Astrocyte of the cerebellum (primary cell): ENCODE measurements at places on chromosomes 2 and 18.
A peak's percentile ranks its signal among the peaks of the same experiment; 100 is the strongest.

DNA sequence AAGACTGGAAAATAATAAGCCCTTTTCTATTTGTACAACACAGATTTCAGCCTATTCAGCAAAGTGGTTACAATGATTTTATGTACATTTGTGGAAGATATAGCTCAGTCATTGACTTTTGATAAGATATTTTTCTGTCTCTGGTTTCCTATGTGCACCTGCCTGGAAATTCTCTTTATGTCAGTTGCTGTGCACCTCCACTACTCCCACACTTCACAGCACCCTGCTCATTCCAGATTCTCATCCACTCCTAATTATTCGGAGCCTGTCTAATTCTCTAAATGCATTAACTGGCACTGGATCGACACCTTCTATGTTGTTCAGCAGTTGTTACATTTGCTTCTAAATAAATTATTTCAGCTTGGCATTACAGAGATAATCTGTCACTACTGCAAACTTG, 275.1 kb upstream of the RND3 start:
- no peak for DNase-seq

DNA sequence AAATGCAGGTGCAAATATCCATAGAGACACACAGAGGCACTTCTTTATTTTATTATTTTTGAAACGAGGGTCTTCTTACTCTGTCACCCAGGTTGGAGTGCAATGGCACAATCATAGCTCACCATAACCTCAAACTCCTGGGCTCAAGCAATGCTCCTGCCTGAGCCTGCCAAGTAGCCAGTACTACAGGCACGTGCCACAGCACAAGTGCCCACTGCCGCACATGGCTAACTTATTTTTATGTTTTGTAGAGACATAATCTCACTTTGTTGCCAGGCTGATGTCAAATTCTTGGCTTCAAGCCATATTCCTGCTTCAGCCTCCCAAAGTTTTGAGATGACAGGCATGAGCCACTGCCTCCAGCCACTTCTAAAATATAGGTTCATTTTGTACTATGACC, 537.6 kb downstream of the THSD7B start:
- no peak for DNase-seq

GRCh38 chr18:67433971-67434370, 82.5 kb downstream of the DSEL start:
- no peak for DNase-seq

- DNase-seq = no peak
These were observed 68.6 kb downstream of the DGKD start for GRCh38 chr2:233422649-233423551.

- no peak for DNase-seq
These were observed 266.6 kb downstream of the NR4A2 start for GRCh38 chr2:156065912-156066311.

DNA sequence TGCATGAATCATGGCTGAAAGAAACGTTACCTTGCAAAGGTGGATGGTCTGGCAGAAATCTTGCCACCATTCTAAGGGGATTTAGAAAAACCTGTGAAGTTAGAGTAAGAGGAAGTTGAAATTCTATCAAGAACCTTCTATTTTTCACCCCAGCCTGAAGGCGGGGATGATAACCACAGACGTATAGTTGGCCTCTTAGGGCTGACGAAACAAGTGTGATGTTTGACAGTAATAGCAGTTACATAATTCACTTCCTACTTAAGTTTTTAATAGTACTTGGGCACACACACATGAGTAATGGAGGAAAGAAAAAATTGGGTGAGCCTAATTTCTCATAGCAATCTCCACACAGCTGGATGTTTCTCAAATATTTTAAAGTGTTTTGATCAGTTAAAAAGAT, 336.6 kb upstream of the SALL3 start:
- no peak for DNase-seq

DNA sequence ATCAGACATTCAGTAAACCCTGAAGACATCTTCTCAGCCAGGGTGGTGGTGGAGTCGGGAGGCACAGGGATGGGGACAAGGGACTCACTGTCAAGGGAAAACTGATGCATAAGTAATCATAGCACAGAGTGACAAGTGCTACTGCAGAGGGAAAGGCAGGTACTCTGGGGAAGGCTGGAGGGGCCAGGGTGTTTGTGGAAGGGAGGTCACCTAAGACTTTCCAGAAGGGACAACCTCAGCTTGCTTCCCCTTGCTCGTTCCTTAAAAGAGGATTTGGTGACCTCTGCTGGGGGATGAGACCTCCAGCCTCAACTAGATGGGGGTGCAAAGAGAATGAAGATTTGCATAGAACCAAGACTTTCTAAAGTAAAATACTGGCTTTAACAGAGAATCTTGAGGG, 99.5 kb downstream of the SLC4A3 start:
- DNase-seq = no peak

DNA sequence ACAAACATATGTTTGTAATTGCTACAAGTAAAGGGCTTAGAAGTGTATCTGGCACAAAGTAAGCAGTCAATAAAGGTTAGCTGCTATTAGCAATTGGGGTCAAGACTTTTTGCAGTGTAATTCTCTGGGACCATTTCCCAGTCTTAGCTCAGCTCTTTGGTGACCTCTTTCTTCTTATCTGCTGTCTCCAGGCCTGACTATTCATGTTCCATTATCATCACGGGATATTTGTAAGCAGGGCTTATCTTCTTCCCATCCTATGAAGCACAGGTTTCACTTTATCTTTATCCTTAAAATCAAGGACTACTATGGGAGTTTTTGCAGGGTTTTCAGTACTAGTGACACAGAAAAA, 131.7 kb downstream of the DOCK10 start:
- DNase-seq = no peak

DNA sequence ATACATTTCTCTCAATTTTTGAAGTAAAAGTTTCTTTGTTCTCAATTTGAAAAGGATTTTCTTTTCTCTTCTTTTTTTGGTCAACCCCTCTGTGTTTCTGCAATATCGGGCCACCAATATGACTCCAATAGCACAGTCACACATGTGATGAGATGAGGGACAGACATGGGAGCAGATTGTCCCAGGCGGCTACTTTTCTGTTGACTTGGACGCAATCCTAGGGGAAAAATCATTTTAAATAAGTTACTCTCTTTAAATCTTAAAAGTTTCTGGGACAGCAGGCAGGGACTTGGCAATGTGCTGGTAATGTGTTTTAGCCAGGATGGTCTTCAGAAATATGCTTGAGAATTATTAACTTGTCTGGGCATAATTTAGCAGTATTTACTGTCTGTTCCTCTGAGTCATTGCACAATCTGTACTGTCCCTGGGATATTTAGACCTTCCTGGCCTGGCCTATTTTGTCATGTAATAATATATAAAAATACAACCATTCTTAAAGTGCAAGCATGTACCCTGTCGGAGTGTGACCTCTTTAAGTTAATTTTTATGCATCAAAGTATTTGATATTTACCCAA, 388.5 kb upstream of the FANCL start:
- no peak for DNase-seq

GRCh38 chr18:49967636-49968313, 154.4 kb upstream of the ACAA2 start:
- DNase-seq = no peak

- peak; percentile 27 for DNase-seq
These were observed 30.1 kb upstream of the EPC2 start for GRCh38 chr2:148614322-148615049.

DNA sequence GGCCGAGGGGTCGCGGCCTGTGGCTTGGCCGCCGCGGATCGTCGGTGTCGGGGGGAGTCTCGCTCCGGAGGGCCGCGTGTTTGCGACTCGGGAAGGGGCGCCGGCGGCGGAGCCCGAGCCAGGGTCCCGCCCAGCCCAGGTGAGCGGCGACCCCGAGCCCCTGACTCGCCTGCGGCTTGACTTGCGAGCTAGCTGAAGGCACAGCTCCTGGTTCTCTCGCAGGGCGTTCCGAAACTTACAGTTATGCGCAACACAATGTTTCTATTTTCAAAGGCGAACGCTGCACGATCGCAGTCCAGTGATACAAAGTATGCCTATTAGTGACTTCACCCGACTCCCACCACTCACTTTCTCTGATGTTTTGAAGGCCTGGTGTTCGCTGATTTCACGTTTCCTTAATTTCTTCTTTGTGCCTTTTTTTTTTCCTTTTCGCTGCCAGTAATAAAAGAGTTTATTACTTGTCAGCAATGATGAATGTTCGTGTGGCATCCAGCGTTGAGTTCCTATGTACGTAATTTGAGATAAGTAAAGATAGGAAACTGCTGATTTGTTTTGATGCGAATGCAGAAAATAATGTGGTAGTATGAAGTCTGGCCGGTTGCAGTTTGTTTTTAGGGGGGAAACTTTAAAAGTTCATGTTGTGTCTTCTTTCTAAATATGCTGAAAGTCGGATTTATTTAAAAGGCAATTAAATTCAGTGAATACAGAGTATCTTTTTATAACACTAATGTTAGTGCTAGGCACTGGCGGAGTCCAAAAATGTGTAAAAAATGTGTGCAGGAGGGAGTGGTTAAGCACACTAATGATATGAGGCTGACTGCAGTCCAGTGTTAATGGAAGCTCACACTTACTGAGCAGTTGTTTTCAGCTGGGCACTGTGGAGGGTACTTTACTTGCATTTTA, 706 bp downstream of the UBXN2A start:
- DNase-seq = no peak

- DNase-seq = no peak
These were observed 132.2 kb upstream of the ZFP36L2 start for GRCh38 chr2:43358410-43359201.

- no peak for DNase-seq
These were observed 18.7 kb downstream of the ARHGAP25 start for GRCh38 chr2:68753318-68753717.

DNA sequence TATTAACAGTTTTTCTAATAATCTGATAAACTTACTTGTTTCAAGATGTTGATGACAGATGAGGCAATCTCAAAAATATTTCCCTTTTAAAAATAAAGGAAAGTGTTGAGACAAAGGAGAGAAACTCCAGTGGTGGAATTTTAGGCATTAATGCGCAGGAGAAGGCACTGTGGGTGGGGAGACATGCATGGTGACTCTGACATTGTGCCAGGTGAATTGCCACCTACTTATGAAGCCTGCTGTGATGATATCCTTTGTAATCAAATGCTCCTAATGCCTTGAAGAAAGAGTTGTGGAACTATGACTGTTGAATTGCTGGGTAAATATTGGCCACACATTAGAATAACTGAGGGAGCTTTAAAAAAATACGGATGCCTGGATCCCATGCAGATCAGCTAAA, 101.4 kb downstream of the PLA2R1 start:
- no peak for DNase-seq

GRCh38 chr2:213225866-213226265, 58.4 kb upstream of the SPAG16 start:
- DNase-seq = no peak

GRCh38 chr2:102080451-102081242, 61.9 kb upstream of the IL1R1 start:
- DNase-seq = no peak

DNA sequence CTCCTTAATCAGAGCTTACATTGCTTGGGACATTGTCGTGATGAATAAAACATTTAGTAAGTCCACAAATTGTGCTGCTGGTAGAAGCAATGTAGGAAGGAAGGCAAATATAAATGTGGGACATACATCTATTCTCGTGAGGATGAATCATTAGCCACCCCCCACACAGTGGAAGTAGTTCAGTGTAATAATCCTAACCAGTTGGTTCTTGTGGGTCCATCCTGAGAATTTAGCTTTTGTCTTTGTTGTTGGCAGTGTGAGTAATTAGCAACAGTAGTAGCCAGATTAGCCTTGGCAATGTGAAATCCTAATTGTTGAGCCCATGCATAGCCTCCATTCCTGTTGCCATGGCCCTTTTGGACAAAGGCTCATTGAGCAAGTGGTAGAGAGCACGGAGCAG, 532.1 kb downstream of the FBXO15 start:
- no peak for DNase-seq

- no peak for DNase-seq
These were observed 7.4 kb downstream of the NAB1 start for GRCh38 chr2:190656301-190656700.

- no peak for DNase-seq
These were observed 7.3 kb downstream of the ACKR3 start for GRCh38 chr2:236576953-236577352.

GRCh38 chr2:94725543-94725942, 145.7 kb upstream of the TEKT4 start:
- no peak for DNase-seq

DNA sequence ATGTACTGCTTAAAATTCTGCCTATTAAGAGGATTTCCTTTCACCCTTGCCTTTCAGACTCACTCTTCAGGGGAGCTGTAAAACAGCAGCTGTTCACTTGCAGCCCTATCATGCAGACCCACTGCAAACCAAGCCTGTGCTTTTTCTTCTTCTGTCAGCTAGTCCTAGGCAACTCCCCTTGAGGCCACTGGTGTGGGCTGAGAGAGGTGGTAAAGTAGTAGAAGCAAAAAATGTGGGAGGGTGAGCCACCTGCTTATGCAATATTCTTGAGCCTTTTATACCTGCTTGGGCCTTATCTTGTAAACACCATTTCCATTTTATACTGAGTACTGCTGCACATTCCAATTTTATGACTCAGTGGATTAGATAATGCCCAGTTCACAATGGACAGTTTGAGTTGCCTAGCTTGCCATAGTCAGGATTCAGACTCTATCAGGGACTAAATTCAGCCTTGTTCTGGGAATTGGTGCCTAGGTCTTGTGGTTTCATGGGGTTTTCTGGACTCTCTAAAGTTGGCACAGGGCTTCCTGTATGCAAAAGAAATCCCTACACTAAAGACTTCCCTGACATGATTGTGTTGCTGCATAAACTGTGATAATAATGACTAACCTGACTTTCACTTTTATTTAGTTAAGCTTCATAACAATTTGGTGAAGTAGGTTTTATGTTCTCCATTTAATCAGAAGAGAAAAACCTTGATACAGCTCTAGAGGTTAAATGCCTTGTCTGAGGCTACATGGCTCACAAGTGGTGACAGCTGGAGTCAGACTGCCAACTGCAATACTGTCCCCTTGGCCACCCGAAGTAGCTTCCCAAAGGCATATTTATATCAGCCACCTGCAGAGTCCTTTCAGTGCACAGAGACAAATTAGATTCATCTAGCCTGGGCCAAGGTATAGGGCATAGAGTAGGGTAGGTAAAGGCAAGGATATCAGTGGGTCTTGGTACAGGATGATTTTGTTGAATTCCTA, 47.4 kb upstream of the KDM3A start:
- DNase-seq = no peak

DNA sequence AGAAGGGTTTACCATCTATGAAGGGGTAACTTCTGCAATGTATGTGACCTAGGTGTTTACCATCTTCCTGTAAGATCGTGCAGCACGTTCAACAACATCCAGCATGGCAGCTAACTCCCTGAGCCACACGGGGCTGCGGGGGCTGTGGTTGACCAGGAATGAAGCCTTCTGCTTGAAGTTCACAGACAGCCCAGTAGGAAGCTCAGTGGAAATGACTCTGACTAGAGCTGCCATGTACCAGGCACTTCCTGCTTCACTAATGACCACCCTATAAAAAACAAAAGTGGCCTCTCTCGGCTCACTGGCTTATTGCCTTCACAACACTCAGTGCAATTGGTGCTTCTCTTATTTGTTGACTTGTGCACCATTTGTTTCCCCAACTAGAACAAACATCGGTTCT, 99.7 kb upstream of the SMAD7 start:
- no peak for DNase-seq

- DNase-seq = no peak
These were observed 113.6 kb downstream of the CELF4 start for GRCh38 chr18:37452015-37452414.

- DNase-seq = no peak
These were observed 869.2 kb downstream of the TDRD15 start for GRCh38 chr2:21993002-21993401.

GRCh38 chr2:68100189-68100588, 37.4 kb upstream of the C1D start:
- DNase-seq = no peak

GRCh38 chr2:222796413-222797103, 64.3 kb upstream of the ACSL3 start:
- DNase-seq = no peak

- no peak for DNase-seq
These were observed 31.9 kb downstream of the CNGA3 start for GRCh38 chr2:98378196-98378595.
